Left renal cortex interstitium (tissue), 4 donors: ENCODE measurements at places on chromosomes 4 and X. TPM values are rescaled to one million over a fixed set of nuclear protein-coding genes. Genes with fewer than 3 reads are reported as not detected.
A peak's percentile ranks its signal among the peaks of the same experiment; 100 is the strongest.

DNA sequence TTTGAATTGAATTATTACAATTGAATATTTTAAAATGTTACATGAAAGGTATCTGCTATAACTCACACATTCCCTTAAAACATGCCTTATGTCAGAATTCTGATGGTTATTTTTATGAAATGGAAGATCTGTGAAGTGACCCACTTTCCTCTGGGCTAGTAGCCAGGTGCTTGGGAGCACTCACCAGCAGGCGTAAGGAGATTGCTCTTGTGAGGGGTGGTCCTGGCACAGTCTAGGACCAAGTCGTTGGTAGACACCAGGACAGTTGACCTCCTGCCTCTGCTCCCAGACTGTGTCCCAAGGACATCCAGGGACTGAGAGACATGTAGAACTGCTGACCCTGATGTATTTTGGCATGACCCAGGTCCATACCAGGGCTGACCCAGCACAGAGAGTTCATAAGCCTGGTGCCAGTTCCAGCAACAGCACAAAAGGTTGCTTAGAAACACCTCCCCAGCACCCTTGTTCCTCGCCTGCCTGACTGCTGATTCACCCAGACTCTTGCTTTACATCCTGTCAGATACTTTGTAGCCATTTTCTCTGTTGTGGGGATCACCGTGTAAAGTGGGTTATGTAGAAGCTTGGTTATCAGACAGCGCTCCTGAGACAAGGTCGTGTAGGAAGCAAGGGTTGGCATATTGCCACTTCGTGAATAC lies 48.5 kb downstream of the NELFA start:
- DNase-seq: no peak

DNA sequence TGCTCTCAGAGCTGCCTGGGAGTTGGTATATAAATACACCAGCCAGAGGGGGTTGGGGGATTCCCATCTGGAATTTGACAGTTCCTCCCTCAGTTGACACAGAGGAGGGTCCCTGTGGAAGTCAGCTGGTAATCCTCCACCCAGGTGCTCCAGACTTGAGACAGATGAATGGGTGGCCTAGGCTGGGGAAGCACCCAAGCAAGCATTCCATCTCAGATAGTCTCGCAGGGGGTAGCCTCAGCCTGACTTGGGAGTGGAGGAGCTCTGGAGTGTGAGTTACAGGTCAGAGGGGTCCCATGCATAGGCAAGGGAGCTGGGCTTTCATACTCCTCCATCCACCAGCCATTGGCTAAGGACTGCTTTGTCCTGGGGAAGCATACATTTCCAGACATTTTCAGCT lies 229.3 kb upstream of the BCOR start:
- no peak for DNase-seq

GRCh38 chr4:40576651-40577480 lies 52.8 kb downstream of the RBM47 start:
- peak; percentile 45 for DNase-seq

GRCh38 chr4:82429728-82430192 lies 502 bp downstream of the HNRNPDL start:
- DNase-seq: no peak

- DNase-seq: no peak
These were observed 7.5 kb downstream of the P2RY4 start for GRCh38 chrX:70252491-70252890.

Gene IL15
- polyA plus RNA-seq: 2.5 TPM

Gene SPANXN3
- polyA plus RNA-seq: not detected

DNA sequence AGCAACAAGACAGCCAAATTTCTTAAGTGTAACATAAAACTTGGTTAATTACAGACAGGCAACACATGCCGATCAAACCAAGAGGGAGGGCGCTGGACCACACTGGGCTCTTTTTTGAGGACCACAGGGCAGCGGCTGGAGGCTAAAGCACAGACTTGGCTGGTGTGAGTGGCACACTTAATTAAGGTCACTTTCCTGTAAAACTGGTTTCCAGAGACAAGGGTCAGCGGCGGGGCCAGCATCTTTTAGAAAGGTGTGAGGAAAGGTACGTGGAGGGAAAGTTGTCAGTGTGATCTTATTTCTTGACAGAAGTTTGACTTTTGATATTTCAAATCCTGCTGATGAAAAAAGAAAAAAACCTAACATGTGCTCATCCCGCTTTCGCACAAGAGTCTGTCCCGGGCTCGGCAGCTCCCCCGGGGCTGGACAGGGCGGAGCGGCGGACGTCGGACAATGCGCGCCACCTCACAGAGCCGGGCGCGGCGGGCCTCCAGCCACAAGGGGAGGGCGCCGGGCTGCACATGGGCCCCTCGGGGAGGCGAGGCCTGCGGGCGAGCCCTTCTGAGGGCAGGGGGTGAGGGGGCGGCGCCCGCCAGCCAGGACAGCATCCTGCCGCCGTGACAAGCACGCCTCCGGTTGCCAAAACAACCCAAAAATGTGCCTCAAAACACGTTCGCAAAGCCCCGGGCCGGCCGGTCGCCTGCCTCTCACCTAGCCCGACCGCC lies 660 bp upstream of the HSPA4L start:
- DNase-seq: no peak

GRCh38 chrX:12779534-12779933 lies 11.7 kb upstream of the PRPS2 start:
- DNase-seq: no peak

DNA sequence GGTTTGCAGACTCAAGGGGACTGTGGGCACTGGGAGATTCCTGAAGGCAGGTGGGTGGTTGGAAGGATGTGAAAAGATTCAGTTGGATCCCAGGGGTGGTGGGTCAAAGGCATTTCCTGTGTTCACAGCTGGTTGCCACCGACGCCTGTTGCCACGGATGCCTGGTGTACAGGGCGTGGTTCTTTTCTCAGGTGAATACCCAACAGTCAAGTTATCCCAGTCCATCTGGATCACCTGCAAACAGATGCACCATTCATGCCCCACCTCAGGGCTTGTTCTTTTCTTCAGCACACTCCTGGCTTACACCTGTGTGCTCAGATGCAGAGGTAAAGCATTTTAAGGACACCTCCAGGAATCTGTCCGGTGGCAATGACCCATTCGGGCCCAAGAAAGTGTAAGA lies 55.8 kb upstream of the SHOX start:
- no peak for DNase-seq

Gene LUZP4
- polyA plus RNA-seq: not detected

DNA sequence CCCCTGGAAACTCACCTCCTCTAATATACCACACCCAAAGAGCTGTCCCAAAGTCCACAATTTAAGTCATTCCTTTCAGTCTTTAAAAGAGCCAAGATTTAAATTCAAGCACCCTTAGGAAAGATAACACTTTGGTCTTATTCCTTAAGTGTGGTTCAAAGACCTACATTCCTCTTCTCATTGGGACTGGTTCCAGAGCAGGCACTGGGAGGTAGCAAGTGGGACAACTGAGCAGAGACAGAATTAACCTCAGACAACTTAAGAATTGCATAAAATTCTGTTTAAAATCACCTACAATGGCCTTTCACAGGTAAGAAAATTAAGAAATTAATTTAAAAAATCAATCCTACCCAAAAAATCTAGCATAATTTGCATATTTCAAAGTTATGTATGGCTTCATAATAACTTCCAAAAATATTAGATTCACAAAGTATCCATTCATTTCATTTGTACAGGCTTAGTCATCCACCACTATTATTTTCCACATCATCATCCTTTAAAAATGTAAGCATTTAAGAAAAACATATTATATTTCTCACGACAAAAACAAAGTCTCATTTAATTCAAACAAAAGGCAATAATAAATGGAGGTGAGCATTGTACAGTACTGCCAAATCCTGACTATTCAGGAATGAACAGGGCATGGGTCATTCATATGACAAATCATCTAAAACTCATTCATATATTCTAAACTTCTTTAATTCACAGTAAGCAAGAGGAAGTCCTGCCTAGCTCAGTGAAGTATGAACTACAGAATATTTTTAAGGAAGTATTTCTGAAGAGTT lies 13.6 kb downstream of the PRSS12 start:
- DNase-seq: no peak

Gene NUDT11
- polyA plus RNA-seq: 14.5 TPM

Gene SCML1
- polyA plus RNA-seq: 15.6 TPM
